ENCODE measurements at places on chromosomes 5 and 9. TPM values are rescaled to one million over a fixed set of nuclear protein-coding genes. Genes with fewer than 3 reads are reported as not detected.

ABO gene
- total RNA-seq: 0.14 TPM

GRCh38 chr9:70420441-70421271, 6.2 kb upstream of the KLF9 start:
- no peaks in the 10 kb centered on the region for H3K36me3 ChIP-seq
- H3K27me3 ChIP-seq: peaks cover 23% of the 10 kb centered on the region
- peaks cover 30% of the 10 kb centered on the region for H3K4me1 ChIP-seq
- H3K4me3 ChIP-seq: peak overlapping the region; percentile 27

- H3K4me3 ChIP-seq: no peak overlapping the region
- DNase-seq: no peak
- no peak overlapping the region for H3K27ac ChIP-seq
Observed at GRCh38 chr5:66129144-66129543, 15.0 kb upstream of the SREK1 start.

- no peak overlapping the region for H3K4me3 ChIP-seq
- peaks cover 2% of the 10 kb centered on the region for H3K27me3 ChIP-seq
- H3K4me1 ChIP-seq: peaks cover 13% of the 10 kb centered on the region
- DNase-seq: no peak
Observed at GRCh38 chr5:179185256-179185940, 125.2 kb downstream of the ZNF354C start.

- no peaks in the 10 kb centered on the region for H3K4me1 ChIP-seq
- no peaks in the 10 kb centered on the region for H3K27me3 ChIP-seq
- no peak overlapping the region for H3K4me3 ChIP-seq
- no peak for DNase-seq
Observed at GRCh38 chr5:24364711-24365110, 280.1 kb downstream of the CDH10 start.

GRCh38 chr5:169867347-169867746, 112.9 kb downstream of the INSYN2B start:
- H3K27ac ChIP-seq: no peak overlapping the region
- no peak overlapping the region for H3K4me3 ChIP-seq
- H3K4me1 ChIP-seq: no peaks in the 10 kb centered on the region
- no peaks in the 10 kb centered on the region for H3K27me3 ChIP-seq
- peaks cover 8% of the 10 kb centered on the region for H3K36me3 ChIP-seq

- DNase-seq: no peak
- H3K4me1 ChIP-seq: no peaks in the 10 kb centered on the region
- no peak overlapping the region for H3K4me3 ChIP-seq
- H3K27ac ChIP-seq: no peak overlapping the region
Observed at GRCh38 chr9:4035777-4036176, 264.1 kb downstream of the GLIS3 start.

DNA sequence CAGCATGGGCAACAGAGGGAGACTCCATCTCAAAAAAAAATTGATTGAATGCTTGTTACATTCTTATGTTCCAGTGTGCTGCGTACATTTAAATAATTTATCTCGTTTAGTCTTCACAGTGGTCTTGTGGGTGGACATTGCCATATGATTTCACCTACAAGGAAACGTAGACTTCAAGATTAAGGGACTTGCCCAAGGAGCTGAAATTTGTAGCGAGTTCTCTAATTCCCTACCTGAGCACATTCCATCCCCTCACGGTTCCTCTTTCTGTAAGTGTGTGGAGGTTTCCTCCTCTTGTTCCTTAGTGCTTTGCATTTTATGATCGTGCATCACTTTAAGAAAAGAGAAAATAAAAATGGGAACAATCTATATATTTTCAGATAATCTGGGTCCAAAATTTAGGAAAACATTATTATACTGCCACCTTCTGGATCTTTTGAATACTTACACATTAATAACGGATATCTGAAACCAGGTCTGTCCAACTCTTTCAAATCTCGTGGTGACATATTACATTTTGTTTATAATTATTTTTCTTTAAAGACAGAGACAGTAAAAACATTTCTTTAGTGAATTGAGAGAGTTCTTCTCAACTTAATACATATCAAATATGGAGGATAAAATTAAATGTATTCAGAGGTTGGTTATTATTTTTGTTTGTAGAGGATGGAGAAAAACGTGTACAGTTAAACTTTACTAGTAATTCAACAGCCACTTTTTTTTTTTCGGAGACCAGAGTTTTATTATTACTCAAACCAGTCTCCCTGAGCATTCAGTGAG, 29.9 kb upstream of the C7 start:
- H3K4me1 ChIP-seq: no peaks in the 10 kb centered on the region
- no peak overlapping the region for H3K27ac ChIP-seq
- no peaks in the 10 kb centered on the region for H3K36me3 ChIP-seq
- H3K27me3 ChIP-seq: no peaks in the 10 kb centered on the region
- no peak overlapping the region for H3K4me3 ChIP-seq

PDE8B gene
- total RNA-seq: 0.38 TPM

DNA sequence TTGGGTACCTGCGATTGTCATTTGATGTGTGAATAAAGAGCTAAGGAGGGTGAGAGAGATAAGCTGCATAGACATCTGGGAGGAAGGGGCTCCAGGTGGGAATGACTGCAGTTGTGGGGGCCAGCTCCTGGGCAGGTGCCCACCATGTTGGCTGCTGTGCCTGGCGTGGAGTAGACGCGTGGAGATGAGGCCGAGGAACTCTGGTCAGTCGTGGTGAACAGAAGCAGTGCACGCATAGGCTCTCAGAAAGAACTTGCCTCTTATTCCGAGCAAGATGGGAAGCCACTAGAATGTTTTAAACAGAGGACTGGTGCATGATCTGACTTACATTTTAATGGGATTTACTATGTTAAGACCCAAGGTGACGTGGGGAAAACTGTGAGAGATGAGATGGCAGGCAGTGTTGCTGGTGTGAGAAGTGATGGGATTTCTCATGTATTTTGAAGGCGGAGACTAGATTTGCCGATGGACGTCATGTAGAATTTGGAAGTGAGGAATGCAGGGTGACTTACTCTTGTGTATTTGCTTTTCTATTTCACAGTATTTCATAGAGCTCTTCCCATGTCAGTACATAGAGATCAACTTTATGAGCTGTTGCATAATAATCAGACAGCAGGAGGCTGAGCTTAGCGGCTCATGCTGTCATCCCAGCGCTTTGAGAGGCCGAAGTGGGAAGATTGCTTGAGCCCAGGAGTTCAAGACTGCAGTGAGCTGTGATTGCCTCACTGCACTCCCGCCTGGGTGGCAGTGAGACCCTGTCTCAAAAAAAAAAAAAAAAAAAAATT, 71.1 kb downstream of the EHMT1 start:
- no peak overlapping the region for H3K27ac ChIP-seq
- DNase-seq: no peak
- H3K4me1 ChIP-seq: peaks cover 4% of the 10 kb centered on the region
- no peaks in the 10 kb centered on the region for H3K27me3 ChIP-seq
